Activated T-helper 1 cell treated with anti-CD3 and anti-CD28 coated beads, Interleukin-12 subunit alpha, Interleukin-12 subunit beta, Interleukin-2, Interleukin-4 antibody, amounts not matched to agents 30 ng/mL and 10 ng/mL and 1 ng/mL, durations not matched to agents 14 hours and 24 hours and 36 hours (primary cell): ENCODE measurements at places on chromosomes 5 and 9. TPM values are rescaled to one million over a fixed set of nuclear protein-coding genes. Genes with fewer than 3 reads are reported as not detected.

GRCh38 chr5:171369898-171370297 lies 17.8 kb upstream of the NPM1 start:
- no peak for DNase-seq

DNA sequence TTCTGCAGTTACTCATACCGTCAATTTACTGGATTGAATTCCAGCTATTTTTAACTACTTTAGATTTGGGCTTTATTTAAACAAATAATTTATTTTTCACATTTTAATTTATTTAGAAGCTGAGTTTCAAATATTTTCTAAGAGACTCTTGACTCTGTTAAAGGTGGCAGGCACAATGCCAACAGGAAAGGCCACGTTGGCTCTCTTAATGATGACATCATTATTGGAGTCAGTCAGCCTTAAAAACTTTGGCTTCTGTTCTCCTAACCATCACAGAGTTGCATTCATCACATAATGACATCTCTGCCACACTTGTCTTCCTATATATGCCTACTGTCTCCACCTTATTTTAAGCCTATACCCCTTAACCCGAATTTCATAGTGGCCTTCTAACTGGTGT lies 172.3 kb upstream of the PLPPR1 start:
- no peak for DNase-seq

TNC gene
- 0.60 and 0.61 TPM in 2 replicates for total RNA-seq

GRCh38 chr9:89532478-89532877 lies 34.6 kb upstream of the SEMA4D start:
- DNase-seq: no peak

DNA sequence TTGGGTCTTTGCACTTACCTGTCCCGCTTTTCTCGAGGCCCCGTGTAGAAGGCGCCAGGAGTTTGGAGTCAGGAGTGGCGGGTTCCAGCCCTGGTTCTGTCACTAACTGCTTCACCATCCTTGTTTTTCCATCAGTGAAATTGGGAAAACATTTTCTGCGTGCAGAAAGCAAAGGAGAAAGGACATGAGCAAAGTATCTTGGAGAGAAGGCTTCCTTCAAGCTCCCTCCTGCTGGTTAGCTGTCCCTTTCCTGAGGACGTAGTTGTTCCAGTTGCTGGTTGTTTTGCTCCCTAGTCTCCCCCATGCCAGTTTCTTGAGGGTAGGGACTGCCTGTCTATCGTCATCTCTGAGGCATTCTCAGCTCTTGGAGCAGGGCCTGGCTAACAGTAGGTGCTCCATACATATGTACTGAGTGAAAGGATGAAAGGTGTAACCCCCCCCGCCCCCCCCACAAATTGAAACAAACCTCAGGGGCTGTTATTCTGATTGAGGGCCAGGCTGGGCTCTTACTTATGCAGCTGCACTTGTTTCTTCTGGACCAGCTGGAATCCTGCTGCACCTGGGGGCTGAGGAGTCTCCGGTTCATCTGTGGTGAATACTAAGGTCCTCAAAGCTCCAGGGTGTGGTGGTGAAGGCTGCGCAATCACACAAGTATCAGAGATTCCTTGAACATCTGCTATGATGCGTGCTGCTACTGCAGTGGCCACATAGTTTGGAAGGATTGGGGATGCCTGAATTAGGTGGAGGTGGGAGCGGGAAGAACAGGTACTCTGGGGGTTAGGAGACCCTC lies 1.0 kb downstream of the SMIM3 start:
- DNase-seq: no peak

CBY3 gene
- 0.66 and 1.0 TPM in 2 replicates for total RNA-seq

WWC1 gene
- 0.32 and 0.70 TPM in 2 replicates for total RNA-seq

CARD9 gene
- total RNA-seq: 7.1 and 7.2 TPM in 2 replicates

- no peak for DNase-seq
Observed at GRCh38 chr5:140497897-140498296, 49.6 kb upstream of the EIF4EBP3 start.

- no peak for DNase-seq
Observed at GRCh38 chr5:170599756-170600155, 95.9 kb downstream of the KCNIP1 start.

DNA sequence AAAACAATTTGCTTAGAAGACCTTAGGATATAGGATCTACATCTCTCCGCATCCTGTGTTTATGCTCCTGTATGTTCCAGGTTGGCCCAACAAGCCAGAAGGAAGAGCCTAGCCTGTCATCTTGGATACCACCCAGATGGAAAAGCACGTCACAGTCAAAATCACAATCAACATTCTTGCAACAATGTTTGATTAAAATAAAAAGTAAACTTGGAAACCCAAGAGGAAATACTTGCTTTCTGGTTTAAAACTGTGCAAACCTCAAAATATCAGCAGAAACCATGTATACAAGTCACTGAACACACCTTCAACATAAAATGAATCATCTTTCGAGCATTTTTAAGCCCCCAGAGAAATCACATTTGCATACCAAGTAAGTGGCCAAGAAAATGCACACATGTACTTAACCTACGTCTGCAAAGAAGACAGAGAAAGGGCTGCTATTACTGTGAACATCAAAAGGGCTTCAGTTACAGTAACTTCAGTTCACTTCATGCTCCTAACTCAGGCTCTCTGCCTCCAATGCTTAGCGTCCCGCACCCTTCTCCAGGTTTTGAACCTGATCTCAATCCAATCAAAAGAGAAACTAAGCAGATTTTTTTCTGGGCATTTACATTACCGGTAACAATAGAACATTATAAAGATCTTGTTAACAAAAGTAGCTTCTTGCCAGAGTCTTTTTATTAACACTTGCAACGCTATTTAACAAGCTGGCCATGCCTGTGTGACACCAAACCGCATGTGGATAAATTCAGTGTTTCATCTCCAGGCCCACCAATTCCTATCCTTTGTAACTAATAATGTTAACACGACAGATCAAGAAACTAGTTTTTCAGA lies 1.3 kb downstream of the ENC1 start:
- DNase-seq: no peak

DNA sequence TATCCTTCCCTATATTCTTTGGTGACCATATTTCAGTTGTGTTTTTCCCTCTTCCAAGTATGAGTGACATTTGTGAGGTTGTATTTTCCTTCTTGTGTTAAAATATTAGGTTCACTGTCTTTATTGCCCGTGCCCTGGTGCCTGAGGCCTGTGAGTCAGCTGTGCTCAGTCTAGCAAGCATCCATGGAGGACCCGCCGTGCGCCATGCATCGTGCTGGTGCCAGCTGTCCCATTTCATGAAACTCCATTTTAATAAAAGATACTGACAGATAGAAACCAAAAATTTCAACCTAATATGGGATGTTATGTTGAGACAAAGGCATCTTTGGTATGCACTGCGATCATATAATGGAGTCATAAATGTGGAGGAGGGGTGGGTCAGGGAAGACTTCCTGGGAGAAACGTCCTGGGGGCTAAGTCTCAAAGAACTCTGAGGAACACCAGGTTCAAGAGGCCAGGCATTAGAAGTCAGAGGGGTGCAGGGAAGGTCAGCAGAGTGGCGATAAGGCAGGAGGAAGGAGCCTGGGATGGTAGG lies 34.0 kb upstream of the FGF1 start:
- DNase-seq: no peak

GRCh38 chr9:82406456-82407085 lies 418.0 kb downstream of the SPATA31D1 start:
- no peak for DNase-seq

DNA sequence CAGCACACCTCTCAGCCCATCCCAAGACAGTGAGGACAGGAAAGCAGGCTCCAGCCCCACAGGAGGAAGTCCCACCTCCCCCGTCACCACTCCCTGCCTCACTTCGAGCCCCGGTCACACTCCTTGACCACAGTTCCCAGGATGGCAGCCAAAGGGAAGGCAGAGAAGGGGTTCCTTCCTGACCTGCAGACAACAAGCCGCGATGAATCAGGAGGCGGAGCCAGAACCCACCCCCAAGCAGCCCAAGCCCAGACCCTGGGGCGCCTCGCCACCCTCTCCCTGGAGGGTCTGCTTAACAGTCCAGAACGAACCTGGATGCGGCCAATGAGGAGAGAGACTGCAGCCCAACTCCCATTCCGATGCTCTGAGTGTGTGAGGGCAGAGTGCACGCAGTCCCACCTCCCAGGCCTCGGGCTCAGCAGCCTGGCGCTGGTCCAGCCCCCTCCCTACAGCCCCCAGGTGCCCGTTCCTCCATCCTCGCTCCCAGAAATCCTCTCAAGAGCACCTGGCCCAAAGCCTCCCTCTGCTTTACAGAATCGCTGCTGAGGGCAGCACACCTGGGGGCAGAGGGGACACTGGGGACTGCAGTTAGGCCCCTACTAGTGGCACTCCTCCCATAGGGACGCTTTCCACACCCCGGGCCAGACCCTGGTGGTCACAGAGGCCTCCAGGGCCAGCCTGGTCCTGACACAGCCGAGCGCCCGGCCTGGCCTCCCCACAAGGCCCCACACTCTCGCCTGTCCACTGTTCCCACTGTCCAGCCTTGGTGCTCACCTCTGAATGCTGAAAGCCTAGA lies 69.6 kb upstream of the LRRTM2 start:
- no peak for DNase-seq

ECM2 gene
- not detected in 2 replicates for total RNA-seq

DNA sequence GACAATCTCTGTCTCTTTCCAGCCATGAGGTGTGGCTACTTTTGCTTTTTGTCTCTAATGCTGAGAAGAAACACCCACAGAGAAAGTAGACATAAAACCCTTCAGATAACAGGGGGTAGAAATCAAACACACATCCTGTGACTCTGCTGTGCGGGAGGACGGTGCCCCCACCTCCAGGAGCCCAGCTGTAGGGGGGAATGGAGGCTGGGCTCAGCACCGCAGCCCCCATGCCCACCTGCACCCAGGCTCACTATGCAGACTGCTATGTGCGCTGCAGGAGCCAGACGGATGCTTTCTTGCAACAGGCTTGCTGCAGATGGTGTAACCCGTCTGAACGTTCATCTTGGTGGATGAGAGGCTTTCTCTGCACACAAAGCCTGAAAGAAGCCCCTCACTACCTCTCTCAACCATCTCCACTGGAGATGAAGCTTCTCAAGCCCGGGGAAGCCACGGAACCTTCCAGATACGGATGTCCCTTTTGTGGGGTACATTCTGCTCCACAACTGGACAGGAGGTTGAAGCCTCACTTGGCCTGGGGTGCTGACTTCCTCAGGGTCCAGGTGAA lies 207.2 kb downstream of the GADD45G start:
- no peak for DNase-seq

PCDHA4 gene
- total RNA-seq: not detected in 2 replicates

DNA sequence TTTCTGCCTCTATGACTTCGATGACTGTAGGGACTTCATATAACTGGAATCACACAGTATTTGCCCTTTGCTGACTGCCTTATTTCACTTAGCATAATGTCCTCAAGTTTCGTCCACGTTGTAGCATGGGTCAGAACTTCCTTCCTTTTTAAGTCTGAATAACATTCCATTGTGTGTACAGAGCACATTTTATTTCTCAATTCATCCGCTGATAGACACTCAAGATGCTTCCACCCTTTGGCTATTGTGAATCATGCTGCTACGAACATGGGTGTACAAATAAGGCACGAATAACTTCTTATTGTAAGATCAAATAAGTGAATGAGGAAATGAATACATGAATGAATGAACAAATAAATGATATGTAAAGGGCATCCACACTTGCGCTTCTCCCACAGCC lies 13.0 kb downstream of the BARX1 start:
- DNase-seq: no peak

ZNF366 gene
- not detected in 2 replicates for total RNA-seq

GRCh38 chr5:172178991-172179989 lies 8.7 kb downstream of the STK10 start:
- peak; percentile 51 for DNase-seq

GRCh38 chr5:149049371-149049781 lies 13.5 kb downstream of the SH3TC2 start:
- DNase-seq: no peak

GRCh38 chr9:74035786-74036185 lies 461.3 kb upstream of the RORB start:
- DNase-seq: no peak

- DNase-seq: no peak
Observed at GRCh38 chr5:147658293-147658932, 124.1 kb downstream of the JAKMIP2 start.

DNA sequence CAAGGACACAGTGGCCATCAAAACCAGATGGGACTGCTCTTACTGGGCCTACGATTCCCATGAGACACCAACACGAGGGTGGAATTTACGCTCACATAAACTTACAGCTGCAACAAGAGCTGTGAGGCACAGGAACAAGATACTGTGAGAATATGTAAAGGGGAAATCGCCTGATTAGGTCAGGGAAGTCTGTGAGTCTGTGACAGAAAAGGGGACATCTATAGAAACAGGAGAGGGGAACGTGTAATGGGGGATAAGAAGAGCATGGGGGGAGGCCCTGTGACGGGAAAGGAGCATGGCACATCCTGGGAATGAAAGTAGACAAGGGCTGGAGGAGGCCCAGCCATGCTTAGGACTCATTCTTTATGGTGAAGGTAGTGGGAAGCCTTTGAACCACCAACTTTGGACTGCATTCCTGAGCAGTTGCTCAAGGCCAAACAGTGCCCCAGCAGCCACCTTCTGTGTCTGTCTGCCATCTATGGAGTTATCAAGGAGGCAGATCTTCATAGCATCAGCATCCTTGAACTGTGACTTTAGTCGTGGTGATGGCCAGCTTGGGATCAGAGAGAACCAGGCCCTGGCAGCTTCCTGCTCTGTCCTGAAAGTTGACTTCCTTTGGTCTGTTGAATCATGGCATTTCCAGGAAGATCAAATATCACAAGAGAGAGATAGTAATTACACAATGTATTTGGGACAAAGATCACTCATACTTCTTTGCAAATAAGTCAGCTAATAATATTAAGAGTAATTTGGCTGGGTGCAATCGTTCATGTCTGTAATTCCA lies 87.9 kb upstream of the FAM169A start:
- DNase-seq: no peak

DNA sequence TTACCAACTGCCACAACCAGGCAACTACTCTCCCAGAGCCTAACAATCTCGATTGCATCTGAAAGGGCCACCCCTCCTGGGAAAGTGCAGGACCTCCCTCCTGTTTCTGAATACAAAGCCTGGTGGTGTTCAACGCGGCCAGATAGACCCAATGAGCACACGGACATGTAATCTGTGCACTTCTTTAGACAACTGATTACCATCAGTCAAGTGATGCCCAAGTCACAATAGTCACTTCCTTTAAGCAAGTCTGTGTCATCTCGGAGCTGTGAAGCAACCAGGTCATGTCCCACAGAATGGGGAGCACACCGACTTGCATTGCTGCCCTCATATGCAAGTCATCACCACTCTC lies 739 bp downstream of the C9orf72 start:
- no peak for DNase-seq

NTRK2 gene
- total RNA-seq: 2.9 TPM in 2 replicates

DNA sequence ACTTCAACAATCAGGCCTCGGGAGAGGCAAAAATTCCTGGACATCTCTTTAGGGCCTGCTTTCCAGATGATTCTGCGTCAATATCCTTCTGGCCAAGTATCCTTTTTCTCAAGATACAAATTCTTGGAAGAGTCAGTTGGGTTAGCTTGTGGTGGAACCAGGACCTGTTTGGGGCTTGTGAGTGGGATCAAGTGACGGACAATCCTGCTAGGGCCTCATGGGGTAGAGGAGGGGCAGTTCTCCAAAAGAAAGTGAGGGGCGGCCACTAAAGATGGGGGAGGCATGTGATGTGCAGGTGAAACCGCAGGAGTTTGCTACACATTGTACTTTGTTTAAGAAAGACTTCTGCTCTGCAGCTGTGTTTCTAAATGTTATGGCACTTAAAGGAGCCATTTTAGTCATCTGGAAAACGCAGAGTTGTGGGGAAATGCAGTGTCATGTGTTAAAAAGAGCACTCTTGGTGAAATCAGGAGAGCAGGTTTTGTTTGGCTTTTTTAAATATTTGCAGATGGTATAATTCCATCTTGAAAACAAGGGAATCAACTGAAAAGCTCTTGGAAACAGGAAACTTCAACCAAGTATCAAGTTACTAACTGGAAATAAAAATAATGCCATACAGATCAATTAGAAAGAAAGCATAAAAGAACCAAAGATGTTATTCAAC lies 27.4 kb upstream of the GSN start:
- DNase-seq: no peak
